ENCODE measurements at places on chromosomes 1 and 21. TPM values are rescaled to one million over a fixed set of nuclear protein-coding genes. Genes with fewer than 3 reads are reported as not detected.
A peak's percentile ranks its signal among the peaks of the same experiment; 100 is the strongest.

GRCh38 chr1:31259746-31260145 lies 20.1 kb upstream of the NKAIN1 start:
- peaks cover 6% of the 10 kb centered on the region for H3K4me1 ChIP-seq

- peak overlapping the region; percentile 73 for H3K27ac ChIP-seq
- no peaks in the 10 kb centered on the region for H3K27me3 ChIP-seq
- H3K4me1 ChIP-seq, result peaks cover 47% of the 10 kb centered on the region
Observed at GRCh38 chr1:6353955-6354658, 39.5 kb downstream of the ACOT7 start.

- H3K36me3 ChIP-seq, result no peaks in the 10 kb centered on the region
- H3K4me3 ChIP-seq, result no peak overlapping the region
- peaks cover 23% of the 10 kb centered on the region for H3K4me1 ChIP-seq
- DNase-seq, result no peak
- H3K27ac ChIP-seq, result no peak overlapping the region
Observed at GRCh38 chr1:64948905-64949833, 17.2 kb downstream of the JAK1 start.

The URB1 gene
- 11.6 TPM for total RNA-seq

- no peak for DNase-seq
- H3K4me3 ChIP-seq, result no peak overlapping the region
- H3K27me3 ChIP-seq, result no peaks in the 10 kb centered on the region
Observed at GRCh38 chr1:150529017-150529416, 13.5 kb downstream of the FALEC start.

The HRNR gene
- not detected for total RNA-seq

DNA sequence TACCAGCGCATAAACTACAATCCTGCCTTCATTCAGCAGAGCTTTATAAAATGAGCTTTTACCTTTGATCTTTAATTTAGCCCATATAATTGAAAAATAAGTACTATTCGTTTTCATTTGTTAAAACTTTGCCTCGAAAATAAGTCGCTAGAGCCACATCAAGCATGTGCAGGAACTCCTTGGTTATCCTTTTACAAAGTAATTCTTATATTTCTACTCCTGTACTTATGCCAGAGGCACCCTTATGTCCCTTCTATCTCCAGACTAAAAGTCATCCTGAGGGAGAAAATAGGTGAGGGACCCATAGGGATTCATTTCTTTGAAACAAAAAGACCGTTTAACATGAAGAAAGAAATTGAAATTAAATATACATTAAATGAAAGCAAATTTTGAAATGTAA lies 278.2 kb upstream of the C1orf105 start:
- H3K27ac ChIP-seq, result peak overlapping the region; percentile 91
- H3K4me3 ChIP-seq, result peak overlapping the region; percentile 55
- no peaks in the 10 kb centered on the region for H3K27me3 ChIP-seq
- no peaks in the 10 kb centered on the region for H3K36me3 ChIP-seq

- H3K36me3 ChIP-seq, result no peaks in the 10 kb centered on the region
- H3K27me3 ChIP-seq, result no peaks in the 10 kb centered on the region
- H3K4me1 ChIP-seq, result no peaks in the 10 kb centered on the region
- no peak overlapping the region for H3K27ac ChIP-seq
- no peak overlapping the region for H3K4me3 ChIP-seq
Observed at GRCh38 chr1:55828044-55828443, 612.9 kb upstream of the USP24 start.

- no peaks in the 10 kb centered on the region for H3K4me1 ChIP-seq
- no peak overlapping the region for H3K4me3 ChIP-seq
- H3K27ac ChIP-seq, result no peak overlapping the region
Observed at GRCh38 chr1:46012236-46012635, 120.2 kb downstream of the PIK3R3 start.

The CNR2 gene
- total RNA-seq, result not detected

DNA sequence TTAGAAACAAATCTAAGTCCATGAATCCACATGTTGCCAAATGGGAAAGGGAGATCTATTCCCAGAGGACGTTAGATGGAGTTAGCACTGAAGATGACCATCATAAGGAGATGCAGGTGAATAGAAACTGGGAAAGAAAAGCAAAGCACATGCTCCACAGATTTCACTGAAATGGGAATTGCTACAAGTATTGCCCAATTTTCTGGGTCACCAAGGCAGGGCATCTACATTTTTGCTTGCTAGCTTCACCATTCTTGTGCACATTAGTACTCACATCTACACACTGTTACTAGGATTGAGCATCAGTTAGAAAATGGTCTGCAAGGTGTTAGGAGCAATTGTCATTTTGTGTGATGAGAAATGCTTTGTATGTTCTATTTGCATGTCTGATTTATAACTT lies 99.1 kb downstream of the JAK1 start:
- no peaks in the 10 kb centered on the region for H3K27me3 ChIP-seq
- H3K27ac ChIP-seq, result no peak overlapping the region
- no peak overlapping the region for H3K4me3 ChIP-seq
- DNase-seq, result no peak
- H3K4me1 ChIP-seq, result no peaks in the 10 kb centered on the region

GRCh38 chr1:152622803-152623202 lies at the start of gene LCE3A:
Gene LCE3A (minus strand): TSS chr1:152623103. CDS start chr1:152623103, 0 bp downstream.
- no peak within 1 kb of the TSS for H3K27ac ChIP-seq
- no peaks in the 10 kb centered on the region for H3K27me3 ChIP-seq
- no peaks in the 10 kb centered on the region for H3K36me3 ChIP-seq
- no peak for DNase-seq

GRCh38 chr21:26850116-26850643 lies 5.0 kb upstream of the ADAMTS1 start:
- H3K4me1 ChIP-seq, result no peaks in the 10 kb centered on the region
- H3K36me3 ChIP-seq, result no peaks in the 10 kb centered on the region
- peaks cover 31% of the 10 kb centered on the region for H3K27me3 ChIP-seq

The RASAL2 gene
- total RNA-seq, result 27.3 TPM
